Nucleus accumbens (tissue), 56 donors: ENCODE measurements at places on chromosomes 12 and 14.

DNA sequence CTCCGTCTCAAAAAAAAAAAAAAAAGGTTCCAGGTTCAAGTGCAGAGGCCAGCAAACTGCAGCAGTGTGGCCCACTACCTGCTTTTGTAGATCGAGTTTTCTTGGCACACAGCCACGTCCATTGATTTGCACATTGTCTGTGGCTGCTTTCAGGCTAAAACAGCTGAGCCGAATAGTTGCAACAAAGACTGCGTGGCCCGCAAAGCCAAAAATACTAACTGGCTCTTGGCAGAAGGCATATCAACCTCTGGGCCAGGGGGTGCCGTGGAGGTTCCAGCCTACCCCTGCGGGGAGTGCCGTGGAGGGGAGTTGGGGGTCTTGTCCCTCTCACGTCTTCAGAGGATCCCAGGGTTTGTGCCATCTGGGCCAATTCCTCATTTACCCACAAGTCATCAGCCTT lies 170.1 kb downstream of the ADGRD1 start:
- DNase-seq = no peak

DNA sequence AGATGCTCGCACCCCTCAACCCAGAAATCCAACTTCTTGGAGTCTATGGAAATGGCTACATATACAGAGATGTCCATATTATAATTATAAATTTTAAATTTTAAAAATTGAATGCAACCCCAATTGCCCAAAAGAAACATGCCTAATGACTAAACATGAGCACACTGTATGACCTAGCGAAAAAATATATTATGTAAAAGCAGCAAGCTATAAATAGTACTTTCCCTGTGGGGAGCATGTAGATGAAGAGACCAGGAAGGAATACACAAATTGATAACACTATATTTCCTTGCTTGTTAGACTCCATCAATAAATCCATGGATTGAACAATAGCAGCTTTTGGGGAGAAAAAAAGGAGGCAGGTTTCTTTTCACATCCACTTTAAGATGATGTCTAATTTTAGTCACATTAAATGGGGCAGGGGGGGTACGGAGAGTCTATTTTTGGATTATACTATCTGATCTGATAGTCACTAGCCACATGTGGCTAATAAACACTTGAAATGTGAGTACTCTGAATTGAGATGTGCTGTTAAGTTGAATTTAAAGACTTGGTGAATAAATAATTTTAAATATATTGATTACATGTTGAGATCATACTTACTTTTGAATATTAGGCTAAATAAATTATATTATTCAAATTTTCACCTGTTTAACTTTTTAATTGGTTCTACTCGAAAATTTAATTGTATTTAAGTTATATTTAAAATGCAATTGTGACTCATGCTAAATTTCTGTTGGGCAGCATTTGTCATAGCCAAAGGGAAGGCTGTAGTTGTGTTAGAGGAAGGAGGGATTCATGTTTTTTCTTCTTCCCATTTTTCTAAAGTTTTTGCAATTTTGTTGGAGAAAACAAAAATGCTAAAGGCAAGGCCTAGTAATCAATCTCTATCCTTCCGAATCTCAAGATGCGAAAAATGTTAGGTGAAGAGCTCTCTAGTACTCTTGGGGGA lies 17.5 kb downstream of the MAX start:
- DNase-seq = no peak

- DNase-seq = no peak
These were observed 24.8 kb upstream of the MDM1 start for GRCh38 chr12:68356986-68357385.

GRCh38 chr12:10159280-10159679 lies 12.7 kb downstream of the OLR1 start:
- DNase-seq = no peak

- DNase-seq = no peak
These were observed 349.7 kb downstream of the ATP23 start for GRCh38 chr12:58291106-58291505.

DNA sequence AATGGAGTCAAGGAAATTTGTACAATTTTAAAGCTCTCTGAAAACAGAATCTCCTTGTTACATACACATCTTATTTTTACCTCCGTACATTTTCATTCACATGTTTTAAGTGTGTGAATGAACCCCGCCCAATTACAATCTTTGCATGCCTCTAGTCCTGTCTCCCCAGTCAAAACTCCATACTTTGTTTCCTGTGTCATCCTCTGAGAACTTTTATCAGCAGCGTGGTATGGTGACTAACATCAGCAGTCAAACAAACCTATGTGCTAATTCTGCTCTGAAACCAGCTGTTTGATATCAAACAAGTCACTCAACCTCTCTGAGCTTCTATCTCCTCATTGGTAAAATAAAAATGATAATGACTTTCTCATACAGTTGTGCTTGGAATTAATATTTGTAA lies 15.8 kb upstream of the ERGIC2 start:
- DNase-seq = no peak
